Fibroblast of skin of left biceps (primary cell): ENCODE measurements at places on chromosomes 3 and 15.

- DNase-seq = no peak
These were observed 619.5 kb upstream of the TBL1XR1 start for GRCh38 chr3:177816667-177817208.

- no peak for DNase-seq
These were observed 64.2 kb downstream of the TBC1D5 start for GRCh38 chr3:17678116-17678741.

GRCh38 chr3:68089572-68090011 lies 435.2 kb upstream of the SUCLG2 start:
- peak; percentile 12 for DNase-seq

GRCh38 chr3:16604887-16605602 lies at the start of gene DAZL:
TSS of gene DAZL (minus strand) at chr3:16605423. CDS start at chr3:16605205, 218 bp downstream.
- no peak for DNase-seq

DNA sequence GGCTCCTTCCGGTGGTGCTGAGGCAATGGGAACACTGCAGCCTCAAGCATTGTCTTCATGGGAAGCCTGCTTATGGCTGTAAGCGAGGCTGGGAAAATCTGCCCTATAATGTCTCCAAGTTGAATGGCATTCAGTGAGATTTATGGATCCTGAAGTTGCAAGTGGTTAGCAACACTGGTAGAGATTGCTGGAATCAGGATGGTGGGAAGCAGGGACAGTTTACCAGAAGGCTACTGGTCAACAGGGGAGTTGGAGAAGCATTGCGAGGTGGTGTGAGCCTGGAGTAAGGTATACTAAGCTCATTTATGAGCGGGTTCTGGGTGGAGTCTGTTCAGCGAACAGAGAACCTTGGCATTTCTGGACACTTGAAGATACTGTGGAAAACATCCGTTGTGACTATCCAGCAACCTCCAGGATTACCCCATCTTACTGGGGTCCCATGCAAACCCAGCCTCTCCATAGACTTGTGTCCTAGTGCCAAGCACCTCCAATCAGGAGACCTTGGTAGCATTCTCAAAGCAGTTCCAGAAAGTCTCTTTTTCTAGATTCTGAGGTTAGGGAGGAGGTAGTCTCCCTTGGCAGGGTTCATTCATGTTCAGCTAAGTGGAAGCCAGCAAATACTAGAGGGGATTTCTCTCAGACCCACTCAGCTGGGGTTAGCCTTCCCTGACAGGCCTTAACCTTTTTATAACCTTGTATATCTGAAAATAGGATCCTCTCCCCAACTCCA lies 7.3 kb downstream of the RPSA start:
- DNase-seq = no peak

- no peak for DNase-seq
These were observed 2.3 kb upstream of the HAPLN3 start for GRCh38 chr15:88897456-88898194.
